Brain pericyte (primary cell): ENCODE measurements at places on chromosomes 12 and 14.

DNA sequence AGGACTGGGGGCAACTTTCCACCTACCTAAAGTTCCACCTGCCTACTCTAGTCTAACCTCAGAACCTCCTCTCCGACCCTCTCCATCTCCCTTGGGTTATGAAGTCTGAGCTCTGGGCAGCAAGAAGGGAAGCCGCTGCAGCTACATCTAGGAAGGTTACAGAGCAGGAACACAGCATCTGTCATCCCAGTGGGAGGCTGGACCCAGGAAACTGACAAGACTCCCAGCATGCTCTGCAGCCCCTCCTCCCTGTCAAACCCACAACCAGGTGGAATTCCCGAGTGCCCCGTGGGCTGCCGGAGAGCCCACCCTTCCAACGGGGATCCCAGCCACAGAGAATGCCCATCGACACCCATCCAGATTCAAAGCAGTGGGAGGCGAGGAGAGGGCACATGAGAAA lies 2.1 kb downstream of the TESC start:
- no peak for DNase-seq

DNA sequence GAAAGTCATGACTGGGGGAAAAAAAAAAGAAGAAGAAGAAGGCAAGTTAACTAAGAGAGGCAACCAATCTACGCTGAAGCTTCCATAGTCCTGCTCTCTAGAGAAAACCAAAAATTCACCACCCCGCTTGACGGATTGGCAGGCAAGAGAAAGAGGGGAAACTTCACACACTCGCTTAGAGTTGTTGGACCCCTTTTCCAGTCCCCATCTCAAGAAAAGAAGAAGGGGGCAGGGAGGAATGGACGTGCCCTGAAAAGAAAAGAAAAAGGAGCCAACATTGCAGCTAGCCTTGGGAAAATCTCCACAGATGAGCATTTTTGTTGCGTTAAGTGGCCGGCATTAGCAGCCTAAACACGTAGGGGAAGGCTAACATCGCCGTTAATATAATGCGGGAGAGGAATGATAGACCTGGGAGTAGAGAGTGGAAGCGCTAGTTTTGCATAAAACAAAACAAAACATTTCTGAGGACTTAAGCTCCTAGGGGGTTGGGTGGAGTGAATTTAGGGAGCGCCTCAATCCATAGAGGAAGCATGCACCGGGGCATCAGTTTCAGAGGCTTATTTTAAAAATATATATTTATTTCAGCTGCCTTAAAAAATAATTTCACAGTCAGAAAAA lies 11.3 kb upstream of the FOXG1 start:
- no peak for DNase-seq

GRCh38 chr12:16076970-16077522 lies 165.9 kb downstream of the DERA start:
- no peak for DNase-seq

- no peak for DNase-seq
These were observed 376.0 kb upstream of the PDE3A start for GRCh38 chr12:19992311-19992710.

GRCh38 chr12:67780580-67781084 lies 132.1 kb downstream of the DYRK2 start:
- DNase-seq: no peak

DNA sequence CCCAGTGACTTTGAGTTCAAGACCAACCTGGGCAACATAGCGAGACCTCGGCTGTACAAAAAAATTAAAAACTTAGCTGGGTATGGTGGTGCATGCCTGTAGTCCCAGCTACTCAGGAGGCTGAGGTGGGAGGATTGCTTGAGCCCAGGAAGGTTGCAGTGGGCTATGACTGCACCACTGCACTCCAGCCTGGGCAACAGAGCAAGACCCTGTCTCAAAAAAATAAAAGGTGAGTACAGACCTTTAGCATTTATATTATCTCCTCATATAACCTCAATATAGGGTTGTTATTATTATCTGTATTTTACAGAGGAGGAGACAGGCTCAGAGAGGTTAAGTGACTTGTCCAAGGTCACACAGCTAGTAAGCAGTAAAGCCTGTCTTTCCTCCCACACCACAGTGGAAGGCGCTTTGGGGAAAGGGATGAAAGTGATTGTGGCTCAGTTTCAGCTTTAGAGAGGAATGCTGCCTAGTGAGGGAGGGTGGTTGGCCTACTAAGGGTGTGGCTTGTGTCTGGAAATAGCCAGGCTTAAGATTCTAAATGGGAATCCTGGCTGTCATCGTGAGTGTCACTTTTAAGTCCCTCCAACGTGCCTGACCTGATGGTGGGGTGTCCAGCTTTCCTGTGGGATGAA lies 7.2 kb downstream of the TPCN1 start:
- no peak for DNase-seq

DNA sequence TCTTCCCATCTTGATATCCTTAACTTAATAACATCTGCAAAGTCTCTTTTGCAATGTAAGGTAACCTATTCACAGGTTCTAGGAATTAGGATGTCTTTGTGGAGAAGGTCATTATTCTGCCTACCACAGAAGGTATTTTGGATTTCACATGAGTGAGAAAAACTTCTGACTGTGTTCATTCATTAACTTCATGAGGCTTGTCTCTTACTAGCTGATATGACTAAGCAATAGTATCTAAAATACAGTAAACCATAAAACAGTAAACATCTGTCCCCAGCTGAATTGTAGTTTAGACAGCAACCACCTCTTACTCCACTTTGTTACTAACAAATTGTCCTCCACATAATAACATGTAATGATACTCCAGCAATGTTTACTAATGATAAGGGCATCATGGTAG lies 198.1 kb downstream of the SEC23A start:
- no peak for DNase-seq

DNA sequence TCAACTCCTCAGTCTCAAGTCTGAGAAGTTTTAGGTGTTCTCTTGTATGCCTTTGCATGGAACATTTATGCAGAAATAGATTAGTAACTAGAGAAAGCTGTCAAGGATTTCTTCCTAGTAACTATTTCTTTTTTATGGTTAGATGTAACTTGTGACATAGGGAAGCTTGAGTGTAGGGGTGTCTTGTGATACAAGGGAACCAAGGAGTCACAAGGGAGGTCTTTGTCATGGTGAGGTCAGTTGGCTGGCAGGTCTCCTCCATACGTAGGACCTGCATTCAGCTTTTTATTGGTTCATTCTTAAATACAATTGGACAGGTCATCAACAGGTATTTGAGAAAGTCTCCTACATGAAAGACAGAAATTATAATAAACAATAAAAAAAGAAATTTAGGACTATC lies 394.0 kb upstream of the CCDC196 start:
- DNase-seq: no peak

- DNase-seq: no peak
These were observed 16.3 kb upstream of the SINHCAF start for GRCh38 chr12:31342286-31342685.

GRCh38 chr12:128969480-128970055 lies 116.3 kb downstream of the GLT1D1 start:
- DNase-seq: no peak

DNA sequence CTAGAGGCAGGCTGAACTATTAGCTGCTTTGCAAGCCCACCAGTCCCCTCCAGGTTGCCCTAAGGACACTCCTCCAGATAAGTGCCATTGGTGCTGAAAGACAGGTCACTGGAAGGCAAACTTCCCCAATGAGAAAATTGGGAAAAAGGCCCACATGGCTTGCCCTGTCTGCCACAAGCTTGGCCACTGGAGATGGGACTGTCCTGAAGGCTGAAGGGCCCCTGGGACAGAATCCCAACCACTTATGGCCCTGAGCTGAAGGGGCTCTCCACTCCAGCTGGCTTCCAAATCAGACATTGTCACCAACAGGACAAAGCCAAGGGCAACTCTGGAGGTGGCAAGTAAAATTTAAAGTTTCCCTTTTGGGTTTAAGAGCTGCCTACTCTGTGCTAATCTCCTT lies 12.2 kb upstream of the DHRS2 start:
- no peak for DNase-seq

GRCh38 chr12:1882850-1883470 lies 35.5 kb downstream of the CACNA2D4 start:
- no peak for DNase-seq

- DNase-seq: no peak
These were observed 2.9 kb downstream of the TCHP start for GRCh38 chr12:109902891-109903418.

- no peak for DNase-seq
These were observed 139.7 kb upstream of the RASSF8 start for GRCh38 chr12:25818596-25819390.

DNA sequence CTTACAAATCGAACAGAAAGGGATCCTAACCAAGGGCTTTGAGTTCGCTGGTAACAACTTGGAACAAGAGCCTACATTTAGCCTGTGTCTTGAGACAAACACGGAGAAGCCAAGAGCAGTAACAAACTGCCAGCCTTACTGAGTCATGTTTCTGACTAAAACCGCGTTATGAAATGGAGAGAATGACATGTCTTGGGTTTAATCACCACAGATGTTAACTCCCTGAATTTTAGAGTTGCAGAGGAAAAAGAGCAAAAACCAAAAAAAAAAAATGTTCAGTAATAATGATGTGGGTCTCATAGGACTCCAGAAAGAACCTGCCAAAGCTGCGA lies 1.0 kb downstream of the BLTP3B start:
- no peak for DNase-seq

DNA sequence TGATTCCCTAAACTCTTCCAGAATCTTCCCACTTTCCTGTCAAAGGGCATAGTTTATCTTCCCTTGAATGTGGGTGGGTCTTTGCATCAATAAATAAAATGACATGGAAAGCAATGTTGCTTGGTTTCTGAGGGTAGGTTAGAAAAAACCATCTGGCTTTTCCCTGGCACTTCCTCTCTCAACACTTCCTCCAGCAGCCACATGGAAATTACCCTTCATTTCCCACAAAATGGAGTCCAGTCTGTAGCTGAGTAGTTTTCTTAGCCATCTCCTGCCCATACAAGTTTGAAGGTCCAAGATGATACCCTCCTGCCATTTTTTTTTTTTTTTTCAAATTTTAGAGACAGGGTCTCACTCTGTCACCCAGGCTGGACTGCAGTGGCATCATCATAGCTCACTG lies 11.1 kb upstream of the NDUFA12 start:
- DNase-seq: no peak

DNA sequence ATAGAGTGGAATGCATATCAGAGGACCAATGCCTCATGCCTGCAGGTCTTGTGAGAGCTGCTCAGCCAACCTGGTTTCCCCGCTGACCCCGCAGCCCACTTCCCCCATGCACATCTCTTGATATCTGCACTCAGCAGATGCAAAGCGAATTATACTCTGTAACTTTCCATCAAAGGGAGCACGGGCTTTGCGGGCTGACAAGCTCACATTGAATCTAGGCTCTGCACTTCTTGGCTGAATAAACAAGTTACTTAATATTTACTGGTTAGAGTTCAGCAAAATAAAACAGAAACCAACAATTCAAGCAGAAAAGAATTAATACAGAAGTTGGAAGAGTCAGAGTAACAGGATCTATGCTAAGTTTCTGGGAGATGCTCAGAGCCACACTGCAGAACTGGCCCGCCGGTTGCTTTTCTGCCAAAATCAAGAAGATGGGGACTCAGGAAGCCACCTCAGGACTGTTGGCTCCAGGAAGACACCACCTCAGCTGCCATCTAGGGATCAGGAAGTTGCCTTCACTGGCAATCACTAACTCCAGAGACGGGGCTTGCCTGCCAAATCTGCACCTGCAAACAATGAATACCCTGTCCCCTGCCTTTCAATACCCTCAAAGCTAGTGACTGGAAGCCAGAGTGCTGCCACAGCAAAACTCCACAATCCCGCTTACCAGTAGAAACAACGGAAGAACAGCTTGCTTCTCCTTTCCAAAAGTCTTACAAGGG lies 46.5 kb downstream of the NR1H4 start:
- DNase-seq: no peak

- DNase-seq: no peak
These were observed 817 bp upstream of the MDM1 start for GRCh38 chr12:68332728-68333630.

- no peak for DNase-seq
These were observed 14.0 kb upstream of the FBXO33 start for GRCh38 chr14:39446131-39446744.

DNA sequence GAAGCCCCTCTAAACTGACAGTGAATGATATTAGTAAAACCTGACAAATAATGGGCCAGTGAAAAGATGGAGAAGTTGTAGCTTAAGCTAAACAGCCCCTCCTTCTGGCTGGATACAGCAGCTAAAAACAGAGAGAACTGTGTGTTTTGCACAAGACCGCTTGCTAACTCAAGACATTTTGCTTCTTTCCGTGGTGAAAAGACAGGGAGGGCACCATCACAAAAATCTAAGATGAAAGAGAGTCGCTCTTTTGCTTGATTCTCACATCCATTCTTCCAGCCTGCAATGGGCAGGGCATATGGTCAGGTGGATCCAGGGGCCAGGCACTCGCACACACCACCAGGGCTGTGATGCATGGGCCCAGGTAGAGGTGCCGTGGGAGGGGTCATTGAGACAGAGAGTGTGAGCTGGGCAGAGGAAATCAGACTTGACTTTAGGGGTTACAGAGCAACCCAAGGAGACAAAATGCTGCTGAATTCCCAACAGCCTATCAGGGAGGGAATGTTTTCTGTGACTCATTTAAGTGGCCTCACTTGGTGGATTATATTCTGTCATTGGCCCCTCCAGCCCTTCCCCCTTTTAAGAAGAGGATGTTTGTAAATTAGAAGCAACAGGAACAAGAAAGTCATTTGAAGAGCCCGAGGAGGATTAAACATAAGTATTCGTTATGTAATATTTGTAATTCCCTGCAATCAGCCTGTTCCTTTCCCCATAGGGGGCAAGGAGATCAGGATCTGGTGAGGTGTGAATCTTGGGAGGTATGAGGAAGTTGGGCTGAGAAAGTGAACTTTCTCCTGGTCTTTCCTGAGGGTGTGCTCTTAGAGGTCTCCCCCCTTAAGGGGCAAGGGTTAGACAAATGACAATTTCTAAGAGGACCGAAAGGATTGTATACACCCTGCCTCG lies 12.3 kb downstream of the EMP1 start:
- DNase-seq: no peak

DNA sequence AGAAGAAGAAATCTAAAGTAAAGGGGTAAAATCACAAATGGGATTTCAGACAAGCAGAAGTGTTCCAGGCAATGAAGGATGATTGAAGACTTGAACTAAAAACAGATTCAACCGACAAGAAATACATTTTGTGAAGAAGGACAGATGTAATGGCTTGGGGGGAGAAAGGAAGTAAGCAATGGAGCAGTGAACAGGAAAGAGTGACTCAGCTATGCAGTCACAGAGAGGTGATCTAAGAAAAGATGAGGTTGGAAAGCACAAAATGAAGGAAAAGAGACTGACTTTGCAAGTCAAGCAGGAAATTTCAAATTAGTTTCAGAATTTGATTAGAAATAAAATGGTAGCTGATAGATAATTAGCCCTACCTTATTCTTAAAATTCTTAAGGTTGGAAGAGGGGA lies 66.5 kb downstream of the PUS7L start:
- DNase-seq: no peak

- no peak for DNase-seq
These were observed 49.1 kb upstream of the ZDHHC17 start for GRCh38 chr12:76714861-76715260.

GRCh38 chr12:124868252-124869058 lies 4.8 kb upstream of the SCARB1 start:
- DNase-seq: no peak
